Activated T-cell treated with anti-CD3 and anti-CD28 coated beads for 4 hours (primary cell): ENCODE measurements at places on chromosomes 5 and 9.

GRCh38 chr9:121763561-121764370 lies 112.3 kb downstream of the DAB2IP start:
- DNase-seq, result no peak

- DNase-seq, result no peak
These were observed 166.0 kb downstream of the OLFM1 start for GRCh38 chr9:135253305-135254004.

- DNase-seq, result no peak
These were observed 53.9 kb downstream of the ERAP1 start for GRCh38 chr5:96753848-96754247.

GRCh38 chr9:18629136-18629535 lies 155.2 kb downstream of the ADAMTSL1 start:
- DNase-seq, result no peak

- no peak for DNase-seq
These were observed 23.5 kb downstream of the GRAMD2B start for GRCh38 chr5:126446498-126447224.

DNA sequence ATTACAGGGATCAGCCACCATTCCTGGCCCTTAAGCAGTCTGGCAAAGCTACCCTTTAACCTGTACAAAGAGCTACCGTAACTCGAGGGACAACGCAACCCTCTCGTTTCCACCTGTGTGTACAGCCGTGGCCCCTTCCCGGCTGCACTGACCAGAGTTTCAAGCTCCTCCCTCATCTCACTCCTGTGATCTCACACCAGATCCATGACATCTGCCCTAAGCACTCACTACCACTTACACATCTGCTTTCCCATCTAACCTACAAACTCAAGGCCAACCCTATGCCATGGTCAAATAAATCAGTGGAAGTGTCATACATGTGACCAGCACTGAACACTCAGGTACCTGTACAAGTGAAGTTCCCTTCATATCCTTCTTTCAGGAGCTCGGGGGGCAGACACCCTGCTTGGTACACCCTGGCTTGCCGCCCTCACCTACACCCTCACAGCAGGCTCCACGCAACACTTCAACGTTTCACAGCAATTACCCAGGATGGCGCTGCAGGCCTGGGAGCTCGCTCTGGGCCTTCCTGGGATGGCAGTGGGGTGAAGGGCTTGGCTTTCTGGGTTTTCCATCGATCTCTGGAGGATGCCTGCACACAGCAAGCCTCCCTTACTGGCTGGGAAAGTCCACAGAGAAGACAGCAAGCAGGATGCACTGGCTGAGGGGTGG lies 61.7 kb downstream of the PRRT1B start:
- DNase-seq, result no peak

GRCh38 chr5:96439477-96440184 lies 6.6 kb upstream of the PCSK1 start:
- no peak for DNase-seq

DNA sequence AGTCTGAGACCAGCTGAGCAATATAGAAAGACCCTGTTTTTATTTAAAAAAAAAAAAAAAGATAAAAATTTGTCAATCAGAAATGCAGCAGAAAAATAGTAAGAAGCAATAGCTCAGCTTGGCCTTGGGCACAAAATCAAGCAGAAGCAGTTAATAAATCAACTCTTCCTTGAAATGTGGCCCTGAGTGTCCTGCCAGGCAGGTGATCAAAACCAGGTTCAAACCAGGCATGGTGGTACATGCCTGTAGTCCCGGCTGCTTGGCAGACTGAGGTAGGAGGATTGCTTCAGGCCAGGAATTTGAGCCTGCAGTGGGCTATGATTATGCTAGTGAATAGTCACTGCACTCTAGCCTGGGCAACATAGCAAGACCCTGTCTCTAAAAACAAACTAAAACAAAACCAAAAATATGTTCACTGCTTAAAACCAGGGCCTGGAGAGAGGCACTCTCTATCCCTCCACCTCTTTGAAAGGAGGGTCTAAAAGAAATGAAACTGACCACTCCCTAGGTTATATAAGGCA lies 27.9 kb upstream of the KLF9 start:
- no peak for DNase-seq

DNA sequence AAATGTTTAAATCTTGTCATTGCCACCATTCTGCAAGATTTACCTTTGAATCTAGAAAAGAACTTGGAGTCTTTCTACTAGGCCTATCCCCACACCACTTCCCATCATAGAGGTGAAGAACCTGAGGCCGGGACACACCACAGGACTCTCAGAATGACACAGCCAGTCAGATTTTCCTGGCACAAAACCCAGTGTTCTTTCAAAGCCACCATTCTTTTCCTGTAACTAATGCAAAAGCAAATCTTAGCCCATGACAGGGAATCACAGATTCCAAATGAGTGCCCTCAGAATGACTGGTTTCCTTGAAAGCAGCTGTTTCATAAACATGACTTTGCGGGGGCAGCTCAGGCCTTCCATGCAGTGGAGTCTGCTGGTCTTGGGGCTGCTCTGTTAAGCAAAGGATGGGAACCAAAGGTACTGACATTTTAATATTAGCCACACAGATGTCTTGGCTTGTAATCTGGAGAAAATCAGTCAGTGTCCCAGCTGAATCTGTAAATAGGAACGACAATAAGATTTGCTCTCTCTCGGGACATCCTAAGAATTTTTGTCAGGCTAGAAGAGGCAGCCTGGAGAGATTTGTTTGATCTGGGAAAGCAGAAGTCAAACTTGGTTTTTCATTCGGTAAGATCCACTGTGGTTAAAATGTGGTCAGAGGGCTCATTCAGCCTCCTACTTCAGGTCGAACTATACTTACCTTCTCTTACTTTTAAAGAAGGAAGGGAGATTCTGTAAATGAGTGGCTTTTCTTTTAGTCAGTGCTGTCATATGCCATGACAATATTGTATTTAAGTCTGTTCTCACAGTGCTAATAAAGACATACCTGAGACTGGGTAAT lies 115.1 kb downstream of the PALM2AKAP2 start:
- no peak for DNase-seq

GRCh38 chr5:162837155-162837554 lies 600.2 kb upstream of the CCNG1 start:
- no peak for DNase-seq

DNA sequence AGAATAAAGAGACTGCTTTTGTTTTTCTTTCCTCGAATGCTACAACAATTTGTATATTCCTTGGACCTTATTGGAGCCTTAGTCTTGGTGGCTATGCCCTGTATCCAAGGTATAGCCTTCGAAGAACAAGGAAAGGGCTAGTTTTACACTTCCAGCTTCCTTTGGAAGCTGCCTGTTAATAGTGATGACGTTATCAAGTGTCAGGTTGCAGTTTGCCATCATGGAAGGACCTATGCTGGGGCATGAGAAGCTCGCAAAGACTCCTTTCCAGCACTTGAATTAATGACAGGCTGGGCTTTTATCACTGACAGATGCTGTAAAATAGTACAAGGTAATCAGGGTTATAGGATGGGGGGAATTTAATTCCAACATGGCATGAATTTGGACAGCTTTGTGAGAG lies 157.9 kb downstream of the KDM4C start:
- no peak for DNase-seq

DNA sequence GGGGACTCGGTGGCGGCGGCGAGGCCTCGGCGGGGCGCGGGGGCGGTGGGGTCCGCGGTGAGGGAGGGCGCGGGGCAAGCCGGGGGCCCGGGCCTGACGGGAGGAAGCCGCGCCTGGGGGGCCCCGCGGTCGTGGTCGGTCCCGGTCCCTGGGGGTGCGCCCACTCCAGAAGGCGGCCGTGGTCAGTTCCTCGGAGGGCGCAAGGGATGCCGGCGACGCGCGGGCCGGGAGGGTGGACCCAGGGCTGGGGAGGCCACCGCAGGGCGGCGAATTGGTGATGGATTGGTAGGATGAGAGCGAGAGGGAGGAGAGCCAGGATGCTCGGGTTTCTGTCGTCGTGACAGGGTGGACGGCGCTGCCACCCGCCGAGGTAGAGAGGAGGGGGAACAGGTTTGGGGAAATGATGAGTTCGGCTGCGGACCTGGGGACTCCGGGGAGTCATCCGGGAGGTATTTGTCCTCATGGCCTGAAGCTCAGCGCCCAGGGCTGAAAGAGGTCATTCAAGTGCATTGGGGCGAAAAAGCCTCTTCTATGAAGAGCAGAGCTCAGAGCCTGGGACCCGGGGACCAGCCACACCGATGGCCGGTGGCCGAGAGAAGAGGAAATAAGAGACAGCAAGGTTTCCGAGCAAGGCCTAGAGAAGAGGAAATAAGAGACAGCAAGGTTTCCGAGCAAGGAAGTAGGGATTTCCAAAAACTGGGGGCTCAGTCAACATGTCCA lies 557 bp downstream of the GNG10 start:
- DNase-seq, result peak; percentile 10

DNA sequence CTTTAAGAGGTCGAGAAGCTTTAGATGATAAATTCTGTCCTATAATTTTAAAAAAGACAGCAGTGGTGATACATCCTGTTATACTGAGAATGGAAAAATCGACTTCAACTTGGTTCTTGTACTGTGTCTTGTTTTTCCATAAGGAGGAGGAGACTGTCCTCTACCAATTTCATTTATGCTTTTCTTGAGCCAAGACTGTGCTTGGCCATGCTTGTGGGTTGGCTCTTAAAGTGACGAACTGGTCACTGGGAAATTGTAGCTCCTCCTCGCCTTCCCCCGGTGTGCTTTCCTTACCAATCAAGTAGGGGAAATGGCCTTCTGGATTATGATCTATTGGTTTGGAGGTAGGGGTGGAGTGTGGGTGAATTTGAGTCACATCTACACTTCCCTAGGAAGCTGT lies 67.1 kb upstream of the HSPB3 start:
- no peak for DNase-seq

DNA sequence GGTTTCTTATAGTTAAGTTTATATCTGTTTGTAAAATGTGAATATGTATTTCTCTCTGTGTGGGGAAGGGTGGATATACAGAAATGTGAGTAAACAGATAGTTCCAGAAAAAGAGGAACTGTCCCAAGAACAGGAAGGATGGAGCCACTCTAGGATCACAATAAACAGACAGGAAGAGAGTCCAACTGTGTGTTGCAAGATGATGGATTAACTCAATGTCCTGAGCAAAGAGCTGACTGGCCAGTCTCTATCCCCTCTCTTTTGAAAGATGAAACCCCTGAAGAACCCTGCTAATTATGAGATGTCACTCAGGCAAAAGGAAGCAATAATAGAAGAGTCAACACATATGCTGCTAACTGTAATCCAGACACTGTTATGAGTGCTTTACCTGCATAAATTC lies 202.7 kb downstream of the SEMA6A start:
- DNase-seq, result no peak

GRCh38 chr5:54965806-54966205 lies 19.6 kb downstream of the ESM1 start:
- DNase-seq, result no peak

- DNase-seq, result no peak
These were observed 13.7 kb upstream of the NR4A3 start for GRCh38 chr9:99807956-99808355.

DNA sequence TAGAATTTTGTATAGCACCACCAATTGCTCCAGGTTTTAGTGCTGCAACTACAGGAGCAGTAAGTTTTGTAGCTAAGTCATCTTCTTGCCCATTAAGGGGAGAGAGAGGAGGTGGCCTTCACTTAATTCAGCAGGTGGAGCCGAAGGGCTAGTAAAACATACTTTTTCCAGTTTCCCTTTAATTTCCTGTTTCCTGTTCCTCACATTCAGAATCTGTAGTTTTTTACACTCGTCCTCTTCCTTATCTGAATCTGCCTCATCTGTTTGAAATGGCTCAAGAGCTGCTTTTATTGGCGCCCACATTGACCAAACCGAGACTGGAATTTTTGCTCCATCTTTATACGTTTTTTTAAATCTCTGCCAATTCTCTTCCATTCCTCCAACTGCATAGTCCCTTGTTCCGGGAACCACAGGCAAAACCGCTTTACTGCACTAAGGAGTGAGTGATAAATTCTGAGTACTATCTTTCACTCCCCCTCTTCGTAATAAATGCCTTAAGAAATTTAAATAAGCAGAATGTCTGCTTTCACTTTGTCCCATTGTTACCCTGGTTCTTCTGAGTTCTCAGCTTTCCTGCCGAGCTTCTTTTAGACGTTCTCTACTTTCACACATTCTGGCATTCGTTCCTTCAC lies 133.9 kb downstream of the DROSHA start:
- DNase-seq, result no peak

- DNase-seq, result no peak
These were observed 7.4 kb downstream of the NPR2 start for GRCh38 chr9:35798658-35799374.

DNA sequence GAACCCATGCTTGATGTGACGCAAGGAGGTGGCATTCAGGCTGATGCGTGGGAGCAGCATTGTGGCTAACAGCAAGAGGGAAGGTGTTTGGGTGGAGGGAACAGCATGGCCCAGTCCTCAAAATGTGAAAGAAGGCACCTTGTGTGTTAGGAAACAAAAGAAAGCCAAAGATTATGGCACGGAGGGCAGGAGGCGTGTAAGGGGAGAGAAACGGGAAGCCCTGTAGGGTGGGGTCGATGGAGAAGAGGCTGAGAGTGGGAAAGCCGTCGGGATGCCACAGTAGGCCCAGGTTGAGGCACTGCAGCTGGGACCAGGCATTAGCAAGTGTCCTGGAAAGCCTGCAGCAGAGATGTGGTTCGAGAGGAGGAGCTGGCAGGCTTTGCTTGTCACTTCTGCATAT lies 241.1 kb downstream of the GADD45G start:
- no peak for DNase-seq

DNA sequence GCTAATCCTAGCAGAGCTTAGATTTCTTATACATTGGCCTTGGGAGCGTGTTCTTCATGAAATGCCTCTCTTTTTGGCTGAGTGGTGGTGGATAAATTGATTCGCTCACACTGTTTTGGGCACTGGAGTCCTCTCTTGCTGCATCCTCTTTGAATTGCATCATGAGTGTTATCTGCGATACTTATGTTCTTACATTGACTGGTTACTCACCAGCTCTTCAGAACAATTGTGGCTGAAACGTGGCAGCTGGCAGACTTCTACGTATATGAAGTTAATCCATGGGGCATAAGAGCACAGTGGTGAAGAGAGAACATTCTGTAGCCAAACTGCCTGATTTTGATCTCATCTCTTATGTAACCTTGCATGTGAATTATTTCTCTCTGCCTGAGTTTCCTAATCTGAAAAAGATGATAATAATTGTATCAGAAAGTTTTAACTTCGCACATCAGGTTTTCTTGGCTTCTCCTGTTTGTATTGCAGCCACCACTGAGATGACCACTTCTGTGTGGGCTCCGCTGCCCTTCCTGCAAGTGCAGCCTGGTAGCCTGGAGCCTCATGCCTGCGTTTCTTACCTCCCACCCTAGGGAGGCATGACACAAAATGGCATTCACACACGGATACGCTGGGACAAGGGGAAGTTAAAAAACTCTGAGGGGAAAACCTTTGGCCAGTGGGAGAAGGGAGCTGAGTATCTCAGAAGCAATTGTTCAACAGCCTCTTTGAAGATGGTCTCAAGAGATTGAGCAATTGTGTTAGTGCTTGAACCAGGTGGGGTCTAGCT lies 295.2 kb downstream of the ARHGAP26 start:
- no peak for DNase-seq
